ENCODE measurements at places on chromosomes 1 and 21.

DNA sequence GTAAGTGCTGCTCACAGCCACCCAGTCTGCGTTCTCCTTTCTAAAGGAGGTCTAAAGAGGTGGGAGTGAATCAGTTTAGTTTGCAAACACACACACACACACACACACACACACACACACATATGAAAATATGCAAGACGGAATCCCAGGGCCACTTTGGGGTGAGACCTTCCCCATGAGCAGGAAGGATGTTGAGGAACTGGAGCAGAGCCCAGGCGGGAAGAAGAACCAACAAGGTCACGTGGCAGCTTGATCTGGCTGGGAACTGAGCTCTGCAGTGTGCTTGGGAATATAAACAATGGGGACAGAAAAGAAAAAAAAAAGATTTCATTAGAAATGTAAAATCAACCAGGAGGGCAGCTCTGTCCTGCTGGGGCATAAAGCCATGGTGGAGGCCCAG lies 32.6 kb downstream of the OR2G3 start:
- DNase-seq, result no peak

DNA sequence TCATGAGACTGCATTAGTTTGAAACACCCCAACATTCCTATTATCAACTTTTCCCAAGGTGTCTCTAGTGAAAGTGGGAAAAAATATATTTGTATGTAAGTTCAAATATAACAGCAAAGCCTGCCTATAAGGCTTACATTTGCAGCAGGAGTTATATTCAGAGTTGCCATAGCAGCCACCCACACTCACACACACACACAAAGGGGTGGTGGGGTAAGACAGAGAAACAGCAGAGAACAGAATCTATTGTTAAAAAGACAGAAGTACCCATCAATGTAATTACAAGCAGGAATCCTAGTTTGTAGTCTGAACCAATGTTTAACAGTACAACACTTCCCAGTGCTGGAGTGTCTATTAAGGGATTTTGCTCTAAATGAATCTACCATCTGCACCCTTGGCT lies 55.0 kb downstream of the PLPPR5 start:
- no peak for DNase-seq

DNA sequence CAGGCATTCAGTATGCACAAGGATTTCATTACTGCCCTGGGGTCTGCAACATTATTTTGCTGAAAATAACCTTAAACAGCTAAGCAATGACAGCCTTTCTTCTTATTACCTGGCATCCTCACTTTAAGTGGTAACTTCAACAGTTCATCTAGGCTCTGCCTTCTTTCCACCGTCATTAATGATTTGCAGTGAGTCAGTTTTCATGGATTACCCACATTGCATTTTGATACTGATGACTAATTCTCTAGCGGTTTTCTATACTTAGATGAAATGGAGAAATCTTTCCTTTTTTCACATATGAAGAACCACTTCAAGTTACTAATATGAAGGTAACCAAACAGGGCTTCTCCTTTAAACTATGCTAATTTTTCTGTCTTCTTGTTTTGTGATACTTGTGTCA lies 226.9 kb upstream of the TMPRSS15 start:
- no peak for DNase-seq

GRCh38 chr1:66168467-66168887 lies 365.5 kb upstream of the SGIP1 start:
- DNase-seq, result no peak

GRCh38 chr21:25635310-25635709 lies 3.7 kb upstream of the JAM2 start:
- no peak for DNase-seq

GRCh38 chr1:200399860-200400259 lies 10.0 kb downstream of the ZNF281 start:
- no peak for DNase-seq

DNA sequence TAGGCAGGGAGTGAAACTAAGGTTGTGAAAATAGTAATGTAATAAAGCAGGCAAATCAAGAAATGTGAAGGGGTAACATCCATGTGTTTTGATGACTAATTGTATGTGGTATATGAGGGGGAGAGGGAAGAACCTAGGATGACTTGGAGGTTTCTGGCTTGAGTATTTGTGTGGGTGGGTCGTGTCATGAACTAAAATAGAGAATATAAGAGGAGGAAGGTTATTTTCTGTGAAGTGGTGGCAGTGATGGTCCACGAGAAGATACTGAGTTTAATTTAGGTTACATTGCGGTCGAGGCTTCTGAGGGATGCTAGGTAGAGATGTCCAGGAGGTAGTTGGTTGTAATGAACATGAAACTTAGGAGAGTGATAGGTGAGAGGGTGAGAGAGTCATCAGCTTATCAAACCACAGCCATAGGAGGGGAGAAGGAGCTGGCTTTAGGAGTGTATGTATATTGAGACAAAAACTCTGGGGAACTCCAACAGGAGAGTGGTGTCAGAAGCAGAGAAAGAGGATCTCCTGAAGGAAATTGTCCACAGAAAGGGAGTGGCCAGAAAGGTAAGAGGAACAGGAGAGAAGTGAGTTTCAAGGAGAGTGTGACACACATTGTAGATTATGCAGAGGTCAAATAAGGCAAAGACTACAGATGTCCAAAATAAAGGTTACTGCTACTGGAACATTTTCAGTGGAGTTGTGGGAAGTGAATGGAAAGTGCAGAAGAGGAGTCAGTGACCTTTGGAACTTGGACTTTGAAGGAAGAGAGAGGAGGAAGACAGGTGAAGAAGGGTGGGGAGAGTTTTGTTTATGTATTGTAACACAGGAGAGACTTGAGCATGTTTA lies 89.0 kb upstream of the MACF1 start:
- no peak for DNase-seq

DNA sequence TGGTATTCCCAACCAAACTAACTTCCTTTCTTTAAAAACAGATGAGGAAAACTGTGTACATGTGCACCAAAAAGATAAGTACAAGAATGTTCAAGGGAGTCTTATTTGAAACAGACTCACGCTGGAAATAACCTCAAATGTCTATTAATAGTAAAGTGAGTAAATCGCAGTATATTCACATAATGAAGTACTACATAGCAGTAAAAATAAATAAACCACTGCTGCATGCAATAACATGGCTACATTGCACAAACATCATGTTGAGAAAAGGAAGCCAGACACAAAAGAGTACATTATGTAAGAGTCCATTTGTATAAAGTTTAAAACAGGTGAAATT lies 5.2 kb upstream of the DENND2D start:
- DNase-seq, result no peak
